ENCODE measurements at places on chromosomes 16 and 17. TPM values are rescaled to one million over a fixed set of nuclear protein-coding genes. Genes with fewer than 3 reads are reported as not detected.

The CMTM1 gene
- 13.5 TPM for total RNA-seq

The JMJD8 gene
- 38.3 TPM for total RNA-seq

The CAMKK1 gene
- 4.5 TPM for total RNA-seq

The PDE6G gene
- 57.1 TPM for total RNA-seq

The TRIM25 gene
- 139 TPM for total RNA-seq

The NEUROD2 gene
- not detected for total RNA-seq

GRCh38 chr17:31736855-31737625 is 122.0 kb downstream of the COPRS start:
- H3K27ac ChIP-seq = no peak overlapping the region
- peaks cover 1% of the 10 kb centered on the region for H3K4me1 ChIP-seq
- H3K4me3 ChIP-seq = no peak overlapping the region
- peaks cover 32% of the 10 kb centered on the region for H3K27me3 ChIP-seq

GRCh38 chr16:84532291-84532724 is 27.8 kb upstream of the MEAK7 start:
- H3K27ac ChIP-seq = no peak overlapping the region
- H3K4me1 ChIP-seq = peaks cover 29% of the 10 kb centered on the region
- peaks cover 3% of the 10 kb centered on the region for H3K27me3 ChIP-seq
- H3K4me3 ChIP-seq = no peak overlapping the region
- no peak for DNase-seq

DNA sequence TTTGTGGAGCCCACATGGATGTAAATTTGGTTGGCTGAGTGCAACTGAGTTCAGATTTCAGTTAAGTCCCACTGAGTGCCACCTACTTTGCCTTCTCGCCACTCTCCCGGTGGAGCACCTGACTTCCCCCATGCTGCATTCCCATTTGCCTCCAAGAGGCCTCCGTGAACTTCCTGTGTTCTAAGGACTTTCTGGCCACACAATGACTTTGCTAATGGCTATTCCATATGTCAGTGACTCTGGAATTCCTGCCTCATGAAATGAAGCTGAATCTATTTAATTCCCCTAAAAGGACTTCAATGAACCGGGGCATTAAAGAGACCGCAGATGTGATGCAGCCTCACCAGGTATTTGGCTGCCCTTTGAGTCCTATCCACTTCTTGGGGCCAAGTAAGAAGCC is 29.9 kb downstream of the ABCC12 start:
- no peaks in the 10 kb centered on the region for H3K27me3 ChIP-seq
- no peak overlapping the region for H3K27ac ChIP-seq
- no peaks in the 10 kb centered on the region for H3K4me1 ChIP-seq
- H3K4me3 ChIP-seq = no peak overlapping the region
- H3K36me3 ChIP-seq = no peaks in the 10 kb centered on the region

DNA sequence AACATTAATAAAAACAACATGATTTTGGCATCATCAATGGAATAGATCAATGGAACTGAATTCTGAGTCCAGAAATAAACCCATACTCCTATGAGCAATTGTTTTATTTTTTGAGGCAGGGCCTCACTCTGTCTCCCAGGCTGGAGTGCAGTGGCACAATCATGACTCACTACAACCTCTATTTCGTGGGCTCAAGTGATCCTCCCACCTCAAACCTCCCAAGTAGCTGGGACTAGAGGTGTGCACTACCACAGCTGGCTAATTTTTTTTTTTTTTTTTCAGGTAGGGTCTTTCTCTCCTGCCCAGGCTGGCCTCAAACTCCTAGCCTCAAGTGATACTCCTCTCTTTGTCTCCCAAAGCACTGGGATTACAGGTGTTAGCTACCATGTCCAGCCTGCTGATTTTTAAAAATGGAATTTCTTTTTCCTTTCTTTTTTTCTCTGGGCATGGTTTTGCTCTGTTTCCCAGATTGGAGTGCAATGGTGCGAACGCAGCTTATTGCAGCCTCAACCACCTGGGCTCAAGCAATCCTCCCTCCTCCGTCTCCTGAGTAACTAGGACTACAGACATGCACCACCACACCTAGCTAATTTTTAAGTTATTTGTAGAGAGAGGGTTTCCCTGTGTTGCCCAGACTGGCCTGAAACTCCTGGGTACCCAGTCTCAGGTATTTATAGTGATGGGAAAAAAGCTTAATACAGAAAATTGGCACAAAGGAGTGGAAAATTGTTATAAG is 7.3 kb upstream of the PRDM7 start:
- DNase-seq = no peak
- H3K27ac ChIP-seq = no peak overlapping the region

DNA sequence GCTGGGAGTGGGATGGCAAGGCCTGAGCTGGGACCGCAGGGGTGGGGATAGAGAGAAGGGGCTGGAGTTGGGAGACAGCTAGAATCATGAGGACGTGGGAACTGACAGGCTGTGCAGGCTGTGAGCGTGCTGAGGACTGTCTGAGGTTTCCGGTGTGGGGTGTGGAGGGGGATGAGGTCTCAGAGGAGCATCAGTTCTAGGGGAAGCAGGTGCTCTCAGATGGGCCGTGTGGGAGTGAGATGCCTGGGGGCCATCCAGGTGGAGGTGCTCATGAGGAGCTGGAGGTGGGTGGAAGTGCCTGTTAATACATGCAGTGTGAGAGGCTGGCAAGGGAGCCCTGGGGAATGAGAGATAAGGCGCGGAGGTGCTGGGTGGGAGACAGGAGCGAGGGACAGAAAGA is 27.2 kb downstream of the HASPIN start:
- no peaks in the 10 kb centered on the region for H3K36me3 ChIP-seq
- peaks cover 19% of the 10 kb centered on the region for H3K27me3 ChIP-seq
- peak overlapping the region; percentile 79 for H3K4me3 ChIP-seq
- H3K27ac ChIP-seq = peak overlapping the region; percentile 83
- peak; percentile 71 for DNase-seq

- no peak overlapping the region for H3K4me3 ChIP-seq
- no peak overlapping the region for H3K27ac ChIP-seq
- no peaks in the 10 kb centered on the region for H3K36me3 ChIP-seq
- no peaks in the 10 kb centered on the region for H3K27me3 ChIP-seq
- H3K4me1 ChIP-seq = no peaks in the 10 kb centered on the region
These were observed 98.6 kb upstream of the PMFBP1 start for GRCh38 chr16:72270531-72270930.

DNA sequence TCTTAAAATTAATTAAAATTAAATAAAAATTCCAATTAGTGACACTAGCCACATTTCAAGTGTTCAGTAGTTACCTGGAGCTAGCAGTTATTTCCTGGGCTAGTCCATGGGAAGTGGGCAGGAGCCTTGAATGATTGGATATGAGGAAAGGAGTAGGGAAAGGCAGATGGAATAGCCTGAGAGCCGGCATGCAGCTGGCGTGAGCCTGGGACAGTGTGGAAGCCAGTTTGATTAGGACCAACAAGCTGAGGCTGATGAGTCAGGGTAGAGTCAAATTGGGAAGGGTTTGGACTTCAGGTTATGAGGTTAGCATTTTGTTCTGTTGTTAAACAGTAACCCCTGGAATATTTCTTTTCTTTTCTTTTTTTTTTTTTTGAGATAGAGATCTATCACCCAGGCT is 15.3 kb upstream of the GNA13 start:
- H3K4me1 ChIP-seq = no peaks in the 10 kb centered on the region
- no peak overlapping the region for H3K4me3 ChIP-seq
- peaks cover 21% of the 10 kb centered on the region for H3K27me3 ChIP-seq

GRCh38 chr17:46118964-46119363 is 74.3 kb downstream of the KANSL1 start:
- H3K36me3 ChIP-seq = peaks cover 19% of the 10 kb centered on the region
- H3K4me3 ChIP-seq = no peak overlapping the region
- no peaks in the 10 kb centered on the region for H3K27me3 ChIP-seq

- H3K4me3 ChIP-seq = no peak overlapping the region
- H3K27ac ChIP-seq = no peak overlapping the region
- peaks cover 6% of the 10 kb centered on the region for H3K36me3 ChIP-seq
These were observed 137.4 kb upstream of the COX10 start for GRCh38 chr17:13931800-13932460.

- peaks cover 13% of the 10 kb centered on the region for H3K36me3 ChIP-seq
- no peak overlapping the region for H3K27ac ChIP-seq
- H3K4me1 ChIP-seq = no peaks in the 10 kb centered on the region
- H3K4me3 ChIP-seq = no peak overlapping the region
- peak; percentile 24 for DNase-seq
- H3K27me3 ChIP-seq = no peaks in the 10 kb centered on the region
These were observed 37.5 kb downstream of the ADCY7 start for GRCh38 chr16:50303605-50304466.

DNA sequence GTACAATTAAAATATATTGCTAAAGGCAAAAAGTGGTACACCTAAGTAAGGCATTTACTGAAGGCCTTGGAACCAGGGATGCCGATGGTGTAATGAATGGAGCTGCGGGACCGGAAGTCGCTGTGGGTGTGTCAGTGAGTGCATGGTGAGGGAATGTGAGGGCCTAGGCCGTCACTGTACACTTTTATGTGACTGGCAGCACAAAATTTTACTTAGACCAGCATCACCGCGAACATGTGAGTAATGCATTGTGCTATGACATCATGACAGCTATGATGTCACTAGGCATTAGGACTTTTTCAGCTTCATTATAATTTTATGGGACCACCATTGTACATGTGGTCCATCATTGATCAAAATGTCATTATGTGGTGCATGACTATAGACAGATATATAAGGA is 14.7 kb downstream of the ALOX15B start:
- DNase-seq = no peak
- H3K27ac ChIP-seq = no peak overlapping the region
- H3K27me3 ChIP-seq = peaks cover 20% of the 10 kb centered on the region
- no peaks in the 10 kb centered on the region for H3K36me3 ChIP-seq

GRCh38 chr16:16994831-16995230 is 475.9 kb downstream of the XYLT1 start:
- no peak overlapping the region for H3K4me3 ChIP-seq
- DNase-seq = no peak
- peaks cover 6% of the 10 kb centered on the region for H3K27me3 ChIP-seq

DNA sequence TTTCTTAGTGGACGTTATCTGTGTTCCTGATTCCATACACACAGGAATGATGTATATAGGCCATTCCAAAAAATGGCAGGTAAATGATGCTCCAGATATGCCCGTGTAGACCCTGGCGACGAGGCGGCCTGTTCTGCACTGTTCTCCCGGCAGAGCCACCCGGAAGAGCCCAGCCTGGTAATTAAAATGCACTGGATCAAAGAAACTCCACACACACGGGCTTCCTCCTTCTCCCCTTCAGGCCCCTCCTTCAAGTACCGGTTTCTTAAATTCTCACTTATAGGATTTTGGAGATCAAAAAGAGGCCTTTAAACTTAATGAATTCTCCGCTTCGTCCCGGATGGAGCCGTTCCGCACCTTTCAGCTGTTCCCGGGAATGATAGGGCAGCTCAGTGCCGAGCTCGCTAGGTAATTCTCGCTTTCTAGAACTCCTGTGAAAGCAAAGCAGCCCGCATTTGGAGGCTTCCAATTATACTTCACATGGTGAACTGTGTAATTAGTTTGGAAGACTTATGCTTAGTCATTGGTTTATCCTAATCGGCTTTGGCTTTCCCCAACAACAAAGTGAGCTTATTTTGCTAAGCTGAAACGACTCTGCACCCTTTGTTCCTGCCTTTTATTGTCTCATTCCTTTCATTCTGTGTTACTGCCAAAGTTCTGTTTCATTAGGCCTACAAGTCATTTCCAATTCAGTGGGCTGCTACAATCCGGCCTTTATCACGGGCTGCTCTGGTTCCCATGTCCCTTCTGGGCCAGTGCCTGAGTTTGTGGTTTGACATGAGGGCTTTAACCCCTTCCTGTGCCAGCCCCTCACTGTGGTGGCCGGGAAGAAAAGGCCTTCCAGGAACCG is 150.0 kb downstream of the MSI2 start:
- no peaks in the 10 kb centered on the region for H3K27me3 ChIP-seq
- H3K4me3 ChIP-seq = no peak overlapping the region
- DNase-seq = no peak
- H3K4me1 ChIP-seq = peaks cover 43% of the 10 kb centered on the region
- H3K36me3 ChIP-seq = peaks cover 17% of the 10 kb centered on the region

DNA sequence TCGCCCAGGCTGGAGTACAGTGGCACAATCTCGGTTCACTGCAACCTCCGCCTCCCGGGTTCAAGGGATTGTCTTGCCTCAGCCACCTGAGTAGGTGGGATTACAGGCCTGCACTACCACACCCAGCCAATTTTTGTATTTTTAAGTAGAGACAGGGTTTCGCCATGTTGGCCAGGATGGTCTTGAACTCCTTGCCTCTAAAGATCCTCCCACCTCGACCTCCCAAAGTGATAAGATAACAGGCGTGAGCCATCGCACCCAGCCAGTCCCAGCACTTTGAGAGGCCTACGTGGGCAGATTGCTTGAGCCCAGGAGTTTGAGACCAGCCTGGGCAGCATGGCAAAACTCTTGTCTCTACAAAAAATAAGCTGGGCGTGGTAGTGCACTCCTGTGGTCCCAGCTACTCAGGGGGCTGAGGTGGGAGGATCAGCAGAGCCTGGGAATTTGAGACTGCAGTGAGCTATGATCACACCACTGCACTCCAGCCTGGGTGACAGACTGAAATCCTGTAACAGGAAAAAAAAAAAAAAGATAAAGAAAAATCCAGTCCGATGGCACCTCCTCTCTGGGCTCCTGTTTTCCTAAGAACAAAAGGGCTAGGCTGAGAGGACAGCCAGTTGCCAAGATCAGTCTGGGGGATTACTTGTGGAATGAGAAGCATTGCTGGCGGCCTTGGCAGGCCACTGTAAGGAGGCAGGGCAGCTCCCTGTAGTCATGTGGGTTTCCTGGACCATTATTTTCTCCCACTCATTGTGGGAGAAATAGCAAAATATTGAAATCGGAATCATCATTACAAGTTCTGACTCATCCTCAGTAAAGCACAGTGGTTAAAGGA is 3.0 kb upstream of the PIPOX start:
- no peak overlapping the region for H3K4me3 ChIP-seq
- H3K4me1 ChIP-seq = peaks cover 11% of the 10 kb centered on the region
- H3K27ac ChIP-seq = no peak overlapping the region
- peaks cover 11% of the 10 kb centered on the region for H3K27me3 ChIP-seq

- peaks cover 15% of the 10 kb centered on the region for H3K36me3 ChIP-seq
- H3K27me3 ChIP-seq = no peaks in the 10 kb centered on the region
- DNase-seq = no peak
- peak overlapping the region; percentile 67 for H3K27ac ChIP-seq
These were observed 21.9 kb upstream of the SSTR2 start for GRCh38 chr17:73142872-73143381.

GRCh38 chr16:85738923-85739715 is 11.8 kb downstream of the C16orf74 start:
- H3K4me1 ChIP-seq = peaks cover 16% of the 10 kb centered on the region
- H3K4me3 ChIP-seq = no peak overlapping the region
- DNase-seq = no peak
- H3K36me3 ChIP-seq = no peaks in the 10 kb centered on the region
